Activated T-cell treated with anti-CD3 and anti-CD28 coated beads for 24 hours (primary cell): ENCODE measurements at places on chromosomes 3 and 15.

DNA sequence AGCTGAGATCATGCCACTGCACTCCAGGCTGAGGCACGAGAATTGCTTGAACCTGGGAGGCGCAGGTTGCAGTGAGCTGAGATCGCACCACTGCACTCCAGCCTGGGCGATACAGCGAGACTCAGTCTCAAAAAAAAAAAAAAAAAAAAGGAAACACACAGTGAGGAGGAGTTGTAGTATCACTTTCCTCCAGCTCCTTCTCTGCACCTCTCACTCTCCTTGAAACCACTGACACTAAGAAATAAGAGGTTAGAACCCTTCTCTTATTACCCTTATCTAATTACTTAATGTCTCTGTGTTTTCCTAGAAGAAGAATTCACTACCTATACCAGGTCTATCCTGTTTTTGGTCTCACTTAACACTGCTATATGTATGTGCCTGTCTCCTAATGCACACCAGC lies 31.7 kb downstream of the RAB27A start:
- DNase-seq: no peak

DNA sequence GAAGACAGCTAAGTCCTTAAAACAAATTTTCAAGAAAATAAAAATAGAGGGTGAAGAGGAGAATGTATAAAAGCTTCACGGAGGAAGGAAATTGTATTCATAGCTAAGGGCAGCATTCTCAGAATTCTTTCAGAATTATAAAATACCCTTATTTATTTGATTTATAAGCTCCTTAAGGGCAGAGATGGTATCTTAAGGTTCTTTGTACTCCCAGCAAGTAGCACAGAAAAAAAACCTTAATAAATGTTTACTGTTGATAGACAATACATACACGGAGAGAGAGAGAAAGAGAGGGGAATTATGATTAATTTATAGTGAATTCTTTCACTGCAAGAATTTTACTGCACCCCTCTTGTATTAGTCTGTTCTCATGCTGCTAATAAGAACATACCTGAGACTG lies 375.6 kb upstream of the CCDC54 start:
- no peak for DNase-seq

- no peak for DNase-seq
Observed at GRCh38 chr15:68586274-68586961, 7.6 kb downstream of the CORO2B start.

- no peak for DNase-seq
Observed at GRCh38 chr3:55607844-55608243, 120.7 kb upstream of the WNT5A start.

- no peak for DNase-seq
Observed at GRCh38 chr3:151578495-151578894, 117.6 kb upstream of the IGSF10 start.

DNA sequence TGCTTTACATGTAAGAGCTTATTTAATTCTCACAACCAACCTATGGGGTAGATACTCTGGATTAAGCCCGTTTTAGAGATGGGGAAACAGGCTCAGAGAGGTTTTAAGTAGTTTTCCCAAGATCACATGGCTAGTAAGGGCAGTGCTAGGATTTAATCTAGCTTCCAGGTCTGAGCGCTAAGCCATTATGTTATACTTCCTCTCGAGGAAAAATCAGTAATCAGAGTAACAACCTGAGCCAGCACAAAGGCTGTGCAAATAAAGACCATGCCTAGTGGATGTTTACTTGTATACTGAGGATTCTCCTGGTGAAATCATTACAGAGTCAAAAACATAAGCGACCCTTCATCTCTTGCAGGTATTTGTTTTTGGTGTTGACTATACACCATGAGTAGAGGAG lies 9.0 kb downstream of the FSTL1 start:
- DNase-seq: no peak

DNA sequence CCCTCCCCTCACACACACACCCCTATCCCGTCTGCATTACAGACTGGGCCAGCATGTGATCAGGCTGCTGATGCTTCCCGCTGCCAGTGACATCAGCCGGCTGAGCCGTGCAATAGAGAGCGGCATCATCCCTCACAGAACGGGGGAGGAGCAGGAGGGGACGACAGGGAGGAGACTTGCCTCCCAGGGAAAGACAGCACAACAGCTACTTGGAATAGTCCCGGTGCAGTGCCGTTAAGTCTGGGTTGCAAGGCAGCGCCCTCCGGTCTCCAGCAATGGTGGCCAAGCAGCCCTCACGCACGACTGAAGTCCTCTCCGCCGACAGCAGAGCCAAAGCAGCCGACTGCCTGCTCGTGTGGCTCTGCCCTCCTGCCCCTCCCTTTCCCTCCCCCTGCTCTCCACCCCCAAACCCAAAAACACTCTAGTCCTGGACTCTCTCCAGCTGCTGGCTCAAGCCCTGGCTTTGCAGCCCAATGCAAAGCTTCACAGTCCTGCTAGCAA lies 31.5 kb upstream of the RPS17 start:
- DNase-seq: no peak
